ENCODE measurements at places on chromosomes 7 and 10.

GRCh38 chr10:58578366-58578765 lies 65.7 kb downstream of the BICC1 start:
- no peak for DNase-seq

DNA sequence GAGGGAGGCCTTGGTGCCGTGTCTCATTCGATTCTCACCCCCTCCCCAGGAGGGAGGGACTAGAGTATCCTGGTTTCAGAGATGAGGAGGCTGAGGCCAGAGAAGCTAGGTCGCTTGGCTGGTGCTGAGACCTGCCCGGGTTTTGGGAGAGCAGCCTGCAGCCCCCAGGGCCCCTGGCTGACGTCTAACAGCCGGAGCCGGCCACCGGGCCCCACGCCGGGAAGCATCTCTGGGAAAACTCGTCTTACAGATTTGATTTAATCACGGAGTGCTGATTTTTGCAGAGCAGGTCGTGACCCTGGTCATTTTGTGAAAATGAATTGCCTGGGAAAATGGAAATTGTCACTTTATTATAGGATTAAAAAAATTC lies 97.5 kb downstream of the MICALL2 start:
- DNase-seq, result no peak

DNA sequence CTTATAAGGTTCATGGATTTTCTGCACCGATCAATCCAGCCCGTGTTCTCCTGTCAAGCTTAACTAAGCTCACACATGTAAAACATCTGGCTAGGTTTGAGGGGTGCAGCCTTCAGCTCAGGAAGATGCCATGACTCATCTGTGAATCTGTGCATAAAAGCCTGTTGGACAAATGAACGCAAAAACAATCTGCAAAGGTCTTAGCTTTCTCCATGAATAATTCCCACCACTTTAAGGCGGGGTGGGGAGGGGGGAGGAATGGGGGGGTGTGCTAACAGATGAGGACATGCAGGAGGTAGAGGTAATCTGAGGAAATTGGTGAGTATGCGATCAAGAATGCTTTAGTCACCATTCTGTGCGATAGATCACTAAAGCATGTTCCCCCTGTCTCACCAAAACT lies 4.8 kb downstream of the DOCK4 start:
- peak; percentile 75 for DNase-seq

DNA sequence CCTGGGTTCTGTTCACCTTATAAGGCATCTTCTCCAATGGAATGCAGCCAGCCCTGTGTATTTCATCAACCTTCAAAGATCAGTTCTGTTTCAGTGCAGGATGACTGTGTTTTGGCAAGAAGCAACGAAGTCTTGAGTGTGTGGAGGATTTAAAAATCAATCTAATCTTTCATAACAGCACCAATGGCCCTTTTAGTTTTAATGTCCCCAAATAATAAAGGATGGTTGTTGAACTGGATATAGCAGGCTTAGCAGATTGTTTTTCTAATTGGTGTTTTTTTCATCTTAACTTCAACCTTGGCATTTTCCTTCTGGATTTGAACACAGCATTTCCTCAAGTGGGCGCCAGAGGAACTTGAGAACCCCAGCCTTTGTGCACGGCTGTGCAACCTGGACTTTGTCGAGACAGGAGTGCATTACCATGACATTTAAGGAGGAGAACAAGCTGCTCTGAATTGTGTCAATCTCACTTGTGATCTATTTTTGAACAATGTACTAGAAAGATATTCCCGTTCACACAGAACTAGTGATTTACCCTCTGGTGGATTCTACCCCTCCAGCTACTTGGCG lies 313.3 kb upstream of the AKR1E2 start:
- DNase-seq, result peak; percentile 83

- DNase-seq, result no peak
These were observed 402.5 kb downstream of the RPS24 start for GRCh38 chr10:78436222-78436573.

DNA sequence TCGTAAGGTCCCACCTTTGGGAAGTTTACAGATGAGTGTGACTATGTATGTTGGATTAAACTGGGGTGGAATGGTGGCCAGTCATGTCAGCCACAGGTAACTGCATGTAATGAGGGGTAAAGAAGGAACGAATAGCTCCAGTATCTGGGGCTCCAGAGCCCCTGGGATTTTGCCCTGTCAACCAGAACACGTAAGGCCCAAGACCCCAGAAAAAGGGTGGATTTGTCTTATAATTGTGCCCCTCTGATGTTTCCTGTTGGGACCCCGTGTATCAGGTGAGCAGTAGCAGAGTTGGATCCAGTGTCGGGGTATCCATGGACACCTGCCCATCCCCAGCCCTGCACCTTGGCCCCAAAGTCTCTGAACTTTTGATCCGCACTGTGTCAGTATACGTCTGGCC lies 76.9 kb downstream of the ADARB2 start:
- DNase-seq, result no peak

- DNase-seq, result no peak
These were observed 23.3 kb downstream of the PODXL start for GRCh38 chr7:131533151-131533559.

DNA sequence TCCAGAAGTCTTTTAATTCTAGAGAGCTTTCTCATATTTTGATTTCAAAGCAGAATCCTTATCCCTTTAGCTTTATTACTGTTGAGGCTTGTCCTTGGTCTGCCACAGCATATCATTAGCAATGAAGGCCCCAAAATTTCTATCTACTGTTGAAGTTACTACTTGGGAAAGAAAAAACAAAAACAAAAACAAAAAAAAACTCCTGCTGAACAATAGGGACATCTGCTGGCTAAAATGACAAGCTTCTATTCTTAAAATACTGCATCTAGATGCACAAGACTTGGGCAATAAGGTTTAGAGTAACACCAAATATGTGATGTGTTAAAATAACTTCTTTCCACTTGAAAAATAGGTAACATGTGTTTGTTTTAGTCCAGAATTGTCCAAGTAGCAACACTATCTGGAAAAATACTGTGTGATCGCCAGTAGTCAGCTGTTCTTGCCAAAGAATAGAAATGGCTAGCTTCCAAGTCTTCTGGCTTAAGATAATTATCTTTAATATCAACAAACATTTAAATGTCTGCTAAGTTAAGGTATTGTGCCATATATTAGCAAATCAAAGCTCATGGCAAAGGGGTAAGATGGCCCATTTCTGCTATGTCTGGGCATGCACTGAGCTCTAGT lies 3.8 kb upstream of the DMTF1 start:
- DNase-seq, result peak; percentile 4

- DNase-seq, result no peak
These were observed 21.2 kb downstream of the PFKFB3 start for GRCh38 chr10:6223981-6224380.

GRCh38 chr10:86366902-86367151 lies 232 bp upstream of the GRID1 start:
- no peak for DNase-seq

DNA sequence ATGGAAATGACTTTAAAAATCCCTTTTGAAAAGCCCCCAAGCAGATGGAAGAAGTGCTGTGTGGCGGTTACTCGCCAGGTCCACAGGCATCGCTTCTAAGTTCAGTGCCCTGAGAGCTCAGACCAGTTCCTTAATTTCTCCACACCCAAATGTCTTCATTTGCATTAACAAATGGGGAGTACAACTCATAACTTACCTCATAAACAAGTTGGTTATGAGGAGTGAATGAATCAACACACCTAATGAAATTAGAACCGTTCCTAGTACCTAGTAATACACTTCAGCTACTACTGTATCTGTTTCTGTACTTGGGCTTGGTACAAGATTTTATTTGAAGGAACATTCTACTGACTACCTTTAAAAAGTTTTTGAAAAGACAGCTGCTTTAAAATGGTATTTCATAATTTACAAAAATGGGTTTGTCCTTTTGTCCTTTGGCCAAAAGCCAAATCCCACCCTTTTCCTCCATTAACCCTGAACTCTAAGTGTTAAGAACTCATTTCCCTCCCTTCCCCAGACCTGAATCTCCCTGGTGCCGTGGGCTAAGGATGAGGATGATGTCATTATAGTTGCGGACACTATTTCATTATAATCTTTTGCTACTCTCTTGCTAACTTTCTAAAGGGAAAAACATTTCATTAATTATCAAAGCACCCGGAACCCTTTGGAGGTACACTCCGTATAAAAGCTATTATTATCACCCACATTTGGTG lies 221.5 kb upstream of the CELF2 start:
- DNase-seq, result no peak

DNA sequence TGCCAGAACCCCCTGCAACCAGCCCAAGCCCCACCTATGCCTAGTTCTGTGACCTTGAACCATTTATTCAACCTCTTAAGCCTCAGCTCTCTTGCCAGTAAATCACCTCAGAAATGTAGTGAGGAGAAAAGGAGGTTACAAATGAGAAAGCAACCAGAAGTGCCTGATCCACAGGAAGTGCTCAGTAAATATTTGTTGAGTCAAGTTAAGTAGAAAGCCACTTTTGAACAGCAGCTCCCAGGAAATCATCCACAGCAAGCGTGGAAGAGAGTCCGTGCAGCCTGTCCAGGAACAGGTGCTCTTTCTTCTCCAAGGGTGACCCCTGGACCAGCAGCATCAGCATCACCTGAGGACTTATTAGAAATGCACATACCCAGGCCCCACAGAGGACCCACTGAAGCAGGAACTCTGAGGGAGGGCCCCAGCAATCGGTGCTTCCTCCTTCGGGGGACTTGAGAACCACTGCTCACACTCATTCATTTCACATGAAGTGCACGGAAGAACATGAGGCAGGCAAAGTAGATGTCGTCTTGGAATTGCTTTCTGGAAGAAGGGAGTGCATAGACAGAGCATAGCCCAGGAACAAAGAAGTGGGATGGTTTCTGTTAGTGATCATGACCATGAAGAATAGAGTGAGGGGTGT lies 6.3 kb upstream of the C10orf71 start:
- DNase-seq, result no peak

- no peak for DNase-seq
These were observed 18.8 kb downstream of the PDIA4 start for GRCh38 chr7:149009527-149009926.

DNA sequence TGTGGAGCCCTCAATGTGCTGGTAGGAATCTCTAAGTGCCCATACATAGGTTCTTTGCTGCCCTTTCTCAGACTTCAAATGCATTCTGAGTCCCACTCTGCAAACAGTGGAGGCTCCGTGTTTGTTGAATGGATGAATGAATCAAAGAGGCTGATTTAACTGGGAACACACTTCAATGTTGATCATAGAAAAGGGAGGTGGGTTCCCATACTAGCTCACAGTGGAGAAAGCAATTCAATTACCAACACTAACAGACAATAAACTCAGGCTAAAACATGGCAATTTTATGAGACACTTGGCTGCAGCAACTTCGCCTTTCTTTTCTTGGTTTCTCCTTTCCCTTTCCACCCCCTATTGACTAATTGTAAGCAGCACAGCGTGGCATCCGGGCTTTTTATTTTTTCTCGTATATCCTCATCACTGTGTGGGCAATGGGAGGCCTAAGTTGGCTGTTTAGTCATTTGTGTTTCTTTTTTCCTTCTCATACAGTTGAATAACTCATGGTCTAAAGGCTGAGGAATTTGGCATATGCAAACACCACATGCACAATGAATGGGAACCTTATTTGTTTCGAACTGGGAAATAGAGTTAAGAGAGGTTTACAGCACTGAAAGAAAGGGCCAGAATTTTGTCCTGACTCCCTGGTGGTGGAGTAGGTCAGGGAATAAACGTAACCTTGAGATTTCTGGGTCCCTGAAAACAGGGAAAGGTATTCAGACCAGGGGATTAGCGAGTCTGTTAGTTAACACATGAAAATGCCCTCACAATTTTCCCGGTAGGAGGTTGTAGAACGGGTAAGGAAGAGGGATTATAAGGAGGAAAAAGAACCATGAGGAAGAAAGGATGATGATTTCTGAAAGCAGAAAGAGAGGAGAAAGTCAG lies 858.5 kb downstream of the KCNMA1 start:
- peak; percentile 21 for DNase-seq

DNA sequence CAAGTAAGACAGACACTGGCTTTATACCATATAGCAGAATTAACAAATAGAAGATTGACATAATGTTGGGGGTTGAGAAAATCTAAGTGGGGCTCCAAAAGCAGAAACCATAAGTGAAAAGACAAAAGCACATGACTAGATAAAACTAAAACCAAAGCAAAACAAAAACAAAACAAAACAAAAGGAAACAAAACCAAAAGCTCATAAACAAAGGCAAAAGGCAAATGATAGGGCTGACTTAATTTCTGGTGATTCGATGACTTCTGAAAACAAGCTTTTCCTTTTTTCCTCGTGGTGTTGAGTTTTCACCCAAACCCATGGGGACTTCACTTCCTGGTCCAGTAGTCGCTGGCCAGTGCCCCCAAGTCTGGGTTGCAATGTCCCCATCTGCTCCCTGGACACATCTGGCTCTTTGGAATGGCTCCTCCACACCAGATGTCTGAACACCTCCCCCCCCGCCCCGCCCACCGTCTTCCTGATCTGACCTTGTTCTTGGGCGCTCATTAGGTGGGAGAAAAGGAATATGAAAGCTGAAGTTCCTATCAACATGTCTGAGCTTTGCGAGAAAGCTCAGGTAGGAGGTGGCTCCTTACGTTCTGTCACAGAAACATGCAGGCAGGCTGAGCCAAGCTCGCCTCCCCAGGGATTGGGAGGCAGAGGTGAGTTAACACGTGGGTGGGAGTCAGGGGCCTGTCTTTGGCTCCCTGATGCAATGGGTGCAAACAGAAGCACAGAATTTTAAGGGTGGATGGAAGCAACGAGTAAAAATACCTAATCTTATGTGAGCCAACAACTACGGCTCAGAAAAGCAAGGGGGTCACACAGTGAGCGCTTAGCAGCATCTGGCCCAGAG lies 121.0 kb downstream of the NEURL1 start:
- DNase-seq, result no peak

DNA sequence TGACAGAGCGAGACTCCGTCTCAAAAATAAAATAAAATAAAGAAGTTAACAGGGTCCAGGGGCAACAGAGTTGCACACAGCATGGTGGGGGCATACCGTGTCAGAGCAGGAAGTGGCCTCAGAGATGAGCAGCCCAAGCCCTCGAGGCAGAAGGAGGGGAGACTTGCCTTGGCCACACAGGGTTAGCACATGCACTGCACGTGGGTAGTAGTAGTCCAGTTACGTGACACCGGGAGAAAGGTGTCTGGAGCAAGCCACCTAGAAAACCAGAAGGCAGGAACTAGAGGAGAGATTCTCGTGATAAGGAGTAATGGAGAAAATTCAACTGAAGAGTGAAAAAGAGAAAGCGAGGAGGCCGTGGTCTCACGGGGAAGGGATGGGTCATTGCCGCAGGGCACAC lies 9.8 kb upstream of the DENND2A start:
- DNase-seq, result no peak

GRCh38 chr7:152967958-152968357 lies 208.4 kb downstream of the ACTR3B start:
- no peak for DNase-seq

DNA sequence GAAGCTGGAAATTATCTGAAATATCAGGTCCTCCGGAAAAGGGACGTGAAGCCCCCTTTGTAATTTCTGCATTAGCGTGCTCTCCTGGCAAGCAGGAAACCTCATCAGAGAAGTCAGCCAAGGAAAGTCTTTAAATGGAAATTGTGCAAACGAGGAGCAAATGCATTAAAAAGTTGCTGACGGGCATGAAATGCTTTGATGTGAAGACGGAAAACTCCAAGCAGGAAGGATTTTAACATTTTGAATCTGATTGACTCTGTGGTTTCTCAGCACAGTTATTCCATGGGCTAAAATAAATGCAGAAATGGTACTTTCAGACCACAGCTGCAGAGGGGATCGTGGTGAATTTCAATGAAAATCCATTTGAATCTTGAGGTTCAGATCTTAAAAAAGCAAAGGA lies 167.8 kb downstream of the AHR start:
- no peak for DNase-seq

GRCh38 chr7:26153823-26154783 lies 2.1 kb downstream of the NFE2L3 start:
- no peak for DNase-seq

Measured in skeletal muscle cell (primary cell).